Sigmoid colon (tissue), 7 donors: ENCODE measurements at places on chromosomes 4 and X. TPM values are rescaled to one million over a fixed set of nuclear protein-coding genes. Genes with fewer than 3 reads are reported as not detected.

DNA sequence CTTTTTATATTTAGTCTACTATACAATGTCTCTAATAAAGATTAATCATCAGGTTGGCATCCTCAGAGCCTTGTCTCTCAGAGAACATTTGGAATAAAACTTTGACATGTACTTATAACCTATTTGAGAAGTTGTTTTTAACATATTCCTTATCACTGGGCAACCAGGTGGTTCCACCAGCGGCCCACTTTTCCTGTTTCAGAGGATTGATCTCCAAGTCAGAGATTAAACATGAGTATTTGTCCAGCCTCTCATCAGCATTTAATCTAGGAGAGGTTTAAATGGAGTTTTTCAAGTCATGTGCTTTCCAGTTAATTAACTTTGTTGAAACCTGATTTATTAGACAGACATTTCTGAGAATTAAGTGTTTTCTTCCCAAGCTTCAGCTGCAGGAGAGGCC, 345.5 kb downstream of the GRXCR1 start:
- DNase-seq: no peak
- no peaks in the 10 kb centered on the region for H3K36me3 ChIP-seq
- H3K4me3 ChIP-seq: no peak overlapping the region

DNA sequence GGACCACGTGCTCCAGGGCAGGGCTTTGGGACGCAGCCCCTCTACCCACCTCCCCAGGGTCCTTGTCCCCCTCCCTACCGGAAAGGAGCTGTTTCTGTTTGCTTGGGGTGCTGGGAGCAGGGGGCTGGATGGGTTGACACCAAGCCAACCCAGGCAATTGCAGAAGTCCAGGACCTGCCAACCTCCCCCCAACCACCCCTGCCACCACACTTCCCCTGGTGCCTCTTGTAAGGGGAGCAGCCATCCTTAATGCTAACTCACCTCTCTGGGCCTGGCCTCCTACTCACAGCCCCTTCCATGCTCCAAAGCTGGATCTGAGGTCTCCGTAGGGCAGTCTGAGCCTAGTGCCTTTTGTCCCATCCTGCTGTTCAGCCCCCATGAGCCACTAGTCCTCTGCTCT, 631.9 kb downstream of the BCOR start:
- H3K27ac ChIP-seq: no peak overlapping the region
- H3K27me3 ChIP-seq: no peaks in the 10 kb centered on the region
- no peaks in the 10 kb centered on the region for H3K36me3 ChIP-seq

Gene NCAPG
- total RNA-seq: under 0.01 TPM

DNA sequence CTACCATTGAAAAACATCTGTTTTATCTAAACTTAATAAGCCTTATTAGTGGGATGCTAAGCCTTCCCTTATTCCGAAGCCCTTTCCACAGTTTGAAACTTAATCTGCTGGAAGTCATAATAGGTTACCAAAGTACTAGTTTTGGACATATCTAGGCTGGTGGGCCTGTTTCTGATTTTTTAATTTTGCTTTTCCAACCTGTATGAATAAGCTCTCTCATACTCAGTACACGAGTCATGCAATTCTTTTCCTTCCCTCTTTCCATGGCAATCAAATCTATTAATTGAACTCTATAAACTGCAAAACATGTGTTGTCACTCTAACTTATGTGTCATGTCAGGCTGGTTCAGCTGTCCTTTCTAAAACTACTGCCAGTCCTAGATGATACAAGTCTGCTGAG, 91.0 kb downstream of the AMMECR1 start:
- no peaks in the 10 kb centered on the region for H3K36me3 ChIP-seq
- no peak overlapping the region for H3K27ac ChIP-seq
- no peaks in the 10 kb centered on the region for H3K27me3 ChIP-seq
- no peaks in the 10 kb centered on the region for H3K4me1 ChIP-seq
- no peak overlapping the region for H3K4me3 ChIP-seq
- no peak for DNase-seq

- peaks cover 11% of the 10 kb centered on the region for H3K36me3 ChIP-seq
- H3K27me3 ChIP-seq: no peaks in the 10 kb centered on the region
- no peaks in the 10 kb centered on the region for H3K4me1 ChIP-seq
- H3K27ac ChIP-seq: no peak overlapping the region
- DNase-seq: no peak
Measured at GRCh38 chr4:145755802-145756201, 75.9 kb downstream of the C4orf51 start.

DNA sequence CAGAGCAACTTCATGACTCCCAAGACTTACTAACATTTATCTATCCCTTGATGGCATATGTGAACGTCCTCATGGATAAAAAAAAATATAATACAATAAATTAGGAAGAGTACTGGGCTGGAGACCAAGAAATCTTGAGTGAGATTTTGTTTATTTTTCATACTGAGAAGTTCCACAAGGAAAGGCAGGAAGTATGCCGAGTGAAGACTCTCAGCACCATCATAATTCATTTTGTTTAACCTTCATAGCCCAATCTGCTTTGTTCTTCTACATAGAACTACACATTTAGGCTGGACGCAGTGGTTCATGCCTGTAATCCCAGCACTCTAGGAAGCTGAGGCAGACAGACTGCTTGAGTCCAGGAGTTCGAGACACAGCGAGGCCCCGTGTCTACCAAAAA, 198.3 kb downstream of the NSUN7 start:
- no peak overlapping the region for H3K4me3 ChIP-seq
- no peaks in the 10 kb centered on the region for H3K27me3 ChIP-seq
- H3K4me1 ChIP-seq: no peaks in the 10 kb centered on the region
- DNase-seq: no peak
- peak overlapping the region; percentile 53 for H3K27ac ChIP-seq

Gene ABCG2
- total RNA-seq: 2.8 TPM

Gene ENPP6
- total RNA-seq: 0.28 TPM

Gene RPA4
- 3.9 TPM for total RNA-seq

GRCh38 chr4:68591204-68591603, 15.1 kb upstream of the UGT2B17 start:
- no peak overlapping the region for H3K27ac ChIP-seq
- no peaks in the 10 kb centered on the region for H3K27me3 ChIP-seq
- no peak for DNase-seq
- no peaks in the 10 kb centered on the region for H3K4me1 ChIP-seq

GRCh38 chr4:143243041-143243440, 58.3 kb downstream of the USP38 start:
- H3K36me3 ChIP-seq: no peaks in the 10 kb centered on the region
- H3K27ac ChIP-seq: peak overlapping the region; percentile 11
- no peaks in the 10 kb centered on the region for H3K27me3 ChIP-seq
- no peak overlapping the region for H3K4me3 ChIP-seq
- no peak for DNase-seq

GRCh38 chr4:25425361-25425760, 48.3 kb downstream of the ANAPC4 start:
- H3K27me3 ChIP-seq: no peaks in the 10 kb centered on the region
- no peak overlapping the region for H3K4me3 ChIP-seq
- H3K36me3 ChIP-seq: no peaks in the 10 kb centered on the region
- H3K4me1 ChIP-seq: no peaks in the 10 kb centered on the region

GRCh38 chrX:118974088-118974907, at the start of gene LONRF3:
TSS of gene LONRF3 (plus strand) at chrX:118974618. CDS start at chrX:118974781, 163 bp downstream.
- H3K27ac ChIP-seq: peak within 1 kb of the TSS; percentile 82
- DNase-seq: peak; percentile 94
- H3K4me1 ChIP-seq: peaks cover 15% of the 10 kb centered on the region
- H3K36me3 ChIP-seq: no peaks in the 10 kb centered on the region

- no peaks in the 10 kb centered on the region for H3K36me3 ChIP-seq
- H3K27me3 ChIP-seq: no peaks in the 10 kb centered on the region
- DNase-seq: no peak
- H3K4me3 ChIP-seq: no peak overlapping the region
- H3K4me1 ChIP-seq: no peaks in the 10 kb centered on the region
Measured at GRCh38 chrX:39063037-39063436, 261.8 kb downstream of the MID1IP1 start.

DNA sequence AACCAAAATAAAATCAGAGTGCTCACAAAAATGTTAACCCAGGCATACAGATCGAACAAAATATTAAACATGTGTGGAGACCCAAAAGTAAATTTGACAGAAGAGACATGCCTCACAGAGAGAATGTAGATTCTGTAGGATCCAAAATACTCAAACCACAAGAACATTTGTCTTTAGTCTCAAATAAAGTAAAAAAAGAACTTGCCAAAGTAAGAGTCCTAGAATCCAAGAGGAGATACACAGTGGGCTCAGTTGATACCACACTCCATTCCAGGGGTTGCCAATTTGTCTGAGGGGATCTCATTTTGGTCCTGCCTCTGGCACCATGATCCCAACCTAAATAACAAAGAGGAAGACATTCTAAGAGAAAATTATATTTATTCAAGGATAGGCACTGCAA, 316.4 kb downstream of the GALNTL6 start:
- DNase-seq: no peak
- H3K36me3 ChIP-seq: no peaks in the 10 kb centered on the region
- no peak overlapping the region for H3K4me3 ChIP-seq
- H3K4me1 ChIP-seq: no peaks in the 10 kb centered on the region

DNA sequence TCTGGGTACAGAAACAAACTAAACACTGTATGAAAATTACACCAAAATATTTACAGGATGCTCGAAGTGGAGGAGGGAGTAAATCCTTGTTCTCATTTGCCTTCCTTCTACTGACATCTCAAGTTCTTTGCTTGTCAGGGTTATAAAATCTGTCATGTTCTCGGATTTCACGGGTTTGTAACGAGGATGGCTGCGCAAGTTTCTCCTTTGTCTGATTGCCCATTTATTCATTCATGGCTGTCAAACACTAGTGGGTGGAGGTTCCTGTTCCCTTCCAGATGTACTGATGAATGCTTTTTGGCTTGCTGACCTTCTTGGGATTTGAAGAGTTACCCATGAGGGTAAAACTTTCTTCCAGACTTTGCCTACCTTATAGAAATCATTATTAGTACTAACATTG, 206.9 kb downstream of the SPCS3 start:
- H3K4me3 ChIP-seq: no peak overlapping the region
- no peaks in the 10 kb centered on the region for H3K27me3 ChIP-seq
- DNase-seq: no peak

DNA sequence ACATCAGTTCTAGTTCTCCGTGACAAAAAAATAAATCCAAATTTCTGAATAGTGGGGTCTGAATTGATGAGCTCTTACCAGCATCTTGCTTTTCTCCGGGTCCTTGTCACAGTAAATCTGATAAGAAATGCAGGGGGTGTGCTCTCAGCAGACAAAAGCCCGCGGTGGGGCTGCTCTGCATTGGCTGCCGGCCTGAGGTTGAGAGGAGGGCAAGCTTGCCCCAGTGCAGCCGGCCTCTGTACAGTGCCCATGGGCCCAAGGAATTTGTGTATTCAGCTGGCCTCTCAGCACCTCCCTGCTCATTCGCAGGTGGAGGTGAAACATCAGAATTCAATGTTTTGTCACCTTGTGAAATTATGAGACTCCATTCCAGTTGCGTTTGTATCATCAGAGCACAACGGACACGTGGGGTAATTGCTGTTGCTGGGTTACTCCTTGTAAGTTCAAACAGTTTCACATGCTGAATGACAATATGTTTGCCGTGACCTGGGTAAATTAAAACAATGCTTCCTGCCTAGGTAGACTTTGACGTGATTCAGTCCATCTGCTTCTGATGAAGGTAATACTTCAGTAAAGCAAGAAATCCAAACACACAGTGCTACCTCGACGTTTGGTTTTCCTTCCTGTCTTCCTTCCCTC, 596.4 kb downstream of the MID1IP1 start:
- H3K36me3 ChIP-seq: no peaks in the 10 kb centered on the region
- no peak for DNase-seq
- H3K4me1 ChIP-seq: no peaks in the 10 kb centered on the region

DNA sequence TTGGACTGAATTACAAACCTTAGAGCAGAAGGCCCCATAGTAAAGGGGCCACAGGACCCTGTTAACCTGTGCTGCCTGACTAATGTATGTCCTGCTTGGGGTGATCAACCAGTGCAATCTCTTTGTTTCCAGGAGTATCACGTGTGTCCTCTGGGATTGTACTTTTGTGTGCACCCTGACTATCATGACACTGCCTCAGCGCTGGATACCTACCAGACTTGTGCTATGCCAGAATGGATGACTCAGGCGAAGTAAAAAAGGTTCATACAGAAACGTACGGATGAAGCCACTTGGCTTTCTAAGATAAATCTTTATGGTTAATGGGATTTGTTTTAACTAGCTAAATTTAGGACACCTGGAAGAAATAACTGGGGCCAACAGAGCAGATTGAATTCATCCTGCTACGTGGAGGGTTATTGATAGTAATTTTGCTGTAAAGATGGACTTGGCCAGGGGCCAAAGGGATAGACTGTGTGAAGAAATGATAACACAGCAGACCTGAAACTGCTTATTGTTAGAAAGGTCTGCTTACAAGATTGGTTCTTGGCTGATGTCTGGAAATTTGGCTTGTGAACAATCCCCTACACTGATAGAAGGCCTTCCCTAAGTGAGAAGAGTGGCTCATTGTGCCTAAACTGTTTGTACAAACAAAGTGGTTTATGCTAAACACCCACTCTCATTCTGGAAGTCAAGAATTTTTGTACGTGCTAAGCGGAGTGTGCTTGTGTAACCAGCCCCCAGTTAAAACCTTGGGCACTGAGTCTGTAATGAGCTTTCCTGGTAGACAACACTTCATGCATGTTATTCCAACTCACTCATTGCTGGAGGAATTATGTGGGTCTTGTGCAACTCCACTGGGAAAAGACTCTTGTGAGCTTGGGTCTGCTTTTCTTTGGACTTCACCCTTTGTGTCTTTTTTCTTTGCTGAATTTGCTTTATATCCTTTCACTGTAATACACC, 750.5 kb upstream of the HTR2C start:
- no peak overlapping the region for H3K4me3 ChIP-seq
- H3K27ac ChIP-seq: no peak overlapping the region
- no peaks in the 10 kb centered on the region for H3K36me3 ChIP-seq
- H3K4me1 ChIP-seq: no peaks in the 10 kb centered on the region
- no peaks in the 10 kb centered on the region for H3K27me3 ChIP-seq

DNA sequence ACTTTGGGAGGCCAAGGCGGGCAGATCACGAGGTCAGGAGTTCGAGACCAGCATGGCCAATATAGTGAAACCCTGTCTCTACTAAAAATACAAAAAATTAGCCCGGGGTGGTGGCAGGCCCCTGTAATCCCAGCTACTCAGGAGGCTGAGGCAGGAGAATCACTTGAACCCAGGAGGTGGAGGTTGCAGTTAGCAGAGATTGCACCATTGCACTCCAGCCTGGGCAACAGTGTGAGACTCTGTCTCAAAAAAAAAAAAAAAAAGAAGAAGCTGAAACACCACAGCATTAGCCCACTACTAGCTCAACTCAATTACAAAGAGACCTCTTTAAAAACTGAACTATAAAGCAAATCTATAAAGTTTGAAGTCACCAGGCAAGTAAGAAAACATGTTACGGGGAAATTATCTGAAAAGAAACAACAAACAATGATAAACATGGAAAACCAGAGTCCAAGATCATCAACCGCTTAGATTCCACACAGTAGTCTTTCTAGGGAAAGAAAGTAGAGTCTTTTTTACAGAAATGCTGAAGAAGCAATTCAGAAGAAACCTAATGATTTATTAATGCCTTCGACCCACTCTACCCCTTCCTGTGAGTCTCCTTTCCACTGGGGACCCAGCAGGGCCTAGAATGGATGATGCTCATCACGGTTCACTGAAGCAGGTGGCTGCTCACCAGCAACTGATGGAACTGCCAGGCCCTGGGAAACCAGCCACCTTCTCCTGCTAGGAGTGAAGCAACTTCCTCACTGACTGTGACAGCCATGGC, 6.6 kb downstream of the SAT1 start:
- H3K4me1 ChIP-seq: no peaks in the 10 kb centered on the region
- H3K36me3 ChIP-seq: peaks cover 12% of the 10 kb centered on the region
- no peak overlapping the region for H3K4me3 ChIP-seq
- DNase-seq: no peak

Gene MGARP
- 0.68 TPM for total RNA-seq

- H3K36me3 ChIP-seq: no peaks in the 10 kb centered on the region
- no peaks in the 10 kb centered on the region for H3K27me3 ChIP-seq
- no peak overlapping the region for H3K4me3 ChIP-seq
- H3K4me1 ChIP-seq: no peaks in the 10 kb centered on the region
Measured at GRCh38 chr4:152964335-152964734, 28.2 kb downstream of the FHDC1 start.

Gene NXT2
- total RNA-seq: 3.6 TPM
